ENCODE measurements at places on chromosomes 7 and 10.

- no peak for DNase-seq
These were observed 45.9 kb upstream of the AGMO start for GRCh38 chr7:15607529-15608210.

GRCh38 chr10:109769966-109770365 is 153.3 kb downstream of the XPNPEP1 start:
- no peak for DNase-seq

- DNase-seq, result no peak
These were observed 213.4 kb downstream of the PPP1R3A start for GRCh38 chr7:113705439-113705838.

- DNase-seq, result no peak
These were observed 294.7 kb downstream of the C7orf25 start for GRCh38 chr7:42617071-42617765.

DNA sequence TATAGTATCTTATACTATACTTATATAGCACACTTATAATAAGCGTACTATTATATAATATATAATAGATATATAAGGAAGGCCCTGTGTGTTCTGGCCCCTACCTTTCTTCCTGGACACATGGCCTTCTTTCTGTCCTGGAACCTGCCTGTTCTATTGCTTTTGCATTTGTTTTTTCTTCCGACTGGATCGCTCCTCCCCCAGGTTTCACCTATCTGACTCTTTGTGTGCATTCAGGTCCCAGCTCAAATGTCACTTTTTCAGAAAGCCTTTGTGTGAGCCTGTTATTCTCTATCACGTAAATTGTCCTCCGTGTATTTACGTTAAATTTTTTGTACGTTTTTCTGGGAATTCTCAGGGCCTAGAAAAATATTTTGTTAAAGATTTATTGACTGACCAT is 2.9 kb upstream of the TRIM8 start:
- DNase-seq, result no peak

GRCh38 chr7:55063633-55064032 is 44.8 kb downstream of the EGFR start:
- no peak for DNase-seq

DNA sequence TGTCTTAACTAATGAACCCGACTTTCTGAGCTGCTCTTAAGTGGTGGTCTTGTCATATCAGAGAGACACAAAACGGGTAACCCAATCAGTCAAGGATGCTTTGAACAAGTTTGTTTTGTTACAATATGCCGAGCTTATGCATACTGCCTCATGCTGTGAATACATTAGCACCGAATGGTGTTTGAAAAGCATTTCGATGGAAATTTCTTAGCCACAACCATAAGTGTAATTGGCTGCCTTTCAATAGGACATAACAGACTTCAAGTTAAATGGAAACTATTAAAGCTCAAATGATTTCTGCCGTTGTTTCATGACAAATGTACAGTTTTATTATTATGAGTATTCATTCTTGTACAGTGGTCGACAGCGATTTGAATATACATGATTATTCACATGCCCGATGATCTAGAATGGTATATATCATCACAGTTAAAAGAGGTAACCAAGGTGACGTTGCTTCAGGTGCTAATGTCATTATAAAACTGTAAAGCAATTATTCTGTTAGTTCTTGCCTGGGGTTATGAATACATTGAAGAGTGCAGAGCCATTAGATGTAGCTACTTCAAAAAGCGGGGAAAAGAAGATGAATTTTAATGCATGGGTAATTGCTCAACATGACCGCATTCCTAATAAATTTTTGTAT is 118.8 kb downstream of the EBF3 start:
- no peak for DNase-seq

- DNase-seq, result no peak
These were observed 31.6 kb downstream of the PPIF start for GRCh38 chr10:79378647-79379511.

GRCh38 chr7:95205665-95206225 is 118.6 kb downstream of the PON1 start:
- DNase-seq, result no peak

- no peak for DNase-seq
These were observed 754 bp downstream of the SEMA3D start for GRCh38 chr7:85186083-85186520.

DNA sequence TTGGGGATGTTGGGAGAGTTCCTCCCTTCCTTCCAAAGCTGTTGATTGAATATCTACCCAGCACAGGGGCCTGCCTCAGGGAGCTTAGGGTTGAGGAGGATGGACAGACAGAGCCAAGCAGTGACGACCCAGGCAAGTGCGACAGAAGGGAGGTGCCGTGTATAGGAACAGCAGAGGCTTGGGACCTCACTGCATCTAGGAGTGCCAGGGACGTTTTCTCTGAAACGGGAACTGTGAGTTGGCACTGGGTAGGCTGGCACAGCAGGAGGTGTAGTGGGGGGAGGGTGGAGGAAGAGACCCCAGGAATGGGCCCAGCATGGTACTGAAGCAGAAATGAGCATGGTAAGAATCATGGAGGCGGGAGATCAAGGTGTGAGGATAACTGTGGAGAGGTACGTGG is 55.3 kb upstream of the MGMT start:
- DNase-seq, result no peak

- DNase-seq, result no peak
These were observed 36.8 kb downstream of the CHST3 start for GRCh38 chr10:72001033-72001395.

DNA sequence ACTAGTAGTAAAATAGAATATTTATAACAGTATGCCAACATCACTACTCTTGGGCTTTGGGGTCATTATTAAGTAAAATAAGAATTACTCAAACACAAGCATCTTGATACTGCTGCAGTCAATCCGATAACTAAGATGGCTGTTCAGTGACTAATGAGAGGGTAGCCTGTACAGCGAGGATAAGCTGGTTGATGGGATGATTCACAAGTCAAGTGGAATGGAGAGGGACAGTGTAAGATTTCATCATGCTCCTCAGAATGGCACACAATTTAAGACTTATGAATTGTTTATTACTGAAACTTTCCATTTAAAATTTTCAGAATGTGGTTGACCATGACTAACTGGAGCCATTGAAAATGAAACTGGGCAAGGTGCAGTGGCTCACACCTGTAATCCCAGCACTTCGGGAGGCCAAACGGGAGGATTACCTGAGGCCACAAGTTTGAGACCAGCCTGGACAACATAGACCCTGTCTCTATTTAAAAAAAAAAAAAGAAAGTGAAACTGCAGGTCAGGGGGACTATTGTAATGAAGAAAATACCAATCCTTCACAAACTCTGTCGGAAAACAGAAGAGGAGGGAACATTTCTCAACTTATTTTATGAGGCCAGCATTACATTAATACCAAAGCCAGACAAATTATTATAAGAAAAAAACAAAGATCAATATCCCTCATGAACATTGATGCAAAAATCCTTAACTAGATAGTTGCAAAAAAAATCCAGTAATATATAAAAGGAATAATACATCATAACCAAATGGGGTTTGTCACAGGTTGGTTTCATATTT is 11.2 kb downstream of the AVL9 start:
- DNase-seq, result no peak

- no peak for DNase-seq
These were observed 171.9 kb downstream of the ARID5B start for GRCh38 chr10:62073429-62073828.

DNA sequence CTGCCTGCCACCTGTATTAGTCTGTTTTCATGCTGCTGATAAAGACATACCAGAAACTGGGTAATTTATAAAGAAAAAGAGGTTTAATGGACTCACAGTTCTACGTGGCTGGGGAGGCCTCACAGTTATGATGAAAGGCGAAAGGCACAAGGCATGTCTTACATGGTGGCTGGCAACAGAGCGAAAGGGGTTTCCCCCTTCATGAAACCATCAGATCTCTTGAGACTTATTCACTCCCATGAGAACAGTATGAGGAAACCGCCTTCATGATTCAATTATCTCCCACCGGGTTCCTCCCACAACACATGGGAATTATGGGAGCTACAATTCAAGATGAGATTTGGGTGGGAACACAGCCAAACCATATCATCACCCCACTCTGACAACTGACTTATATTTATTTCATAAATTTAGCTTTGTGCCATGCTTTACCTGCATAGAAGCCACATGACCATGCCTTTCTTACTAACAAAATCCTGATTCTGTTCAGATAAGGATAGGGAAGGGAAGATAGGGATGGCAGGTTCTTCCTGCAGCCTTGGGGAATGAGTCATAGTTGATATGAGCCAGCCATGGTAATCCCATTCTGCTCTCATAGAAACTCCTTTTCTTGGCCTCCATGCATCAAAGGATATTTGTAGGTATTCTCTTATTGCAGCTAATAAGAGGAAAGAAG is 191.3 kb upstream of the AGK start:
- no peak for DNase-seq

GRCh38 chr10:113128450-113129070 is 178.5 kb downstream of the TCF7L2 start:
- DNase-seq, result no peak

GRCh38 chr7:2172311-2173188 is 60.2 kb downstream of the MAD1L1 start:
- DNase-seq, result no peak

DNA sequence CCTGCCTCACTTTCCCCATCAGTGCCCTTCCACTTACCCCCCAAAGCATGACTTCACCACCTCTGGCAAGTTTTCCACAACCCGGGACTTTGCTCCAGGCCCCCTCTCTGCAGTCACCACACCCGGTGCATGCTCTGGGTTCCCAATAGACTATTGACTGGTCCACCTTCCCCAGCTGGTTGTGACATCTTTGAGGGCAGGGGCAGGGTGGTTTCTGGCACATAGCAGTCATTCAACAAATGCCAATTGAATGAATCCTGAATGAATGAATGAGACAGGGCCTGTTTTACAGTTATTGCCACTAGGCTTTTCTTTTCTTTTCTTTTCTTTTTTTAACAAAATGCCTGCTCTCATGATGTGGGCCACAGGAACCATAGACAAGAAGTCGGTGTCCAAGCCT is 28.8 kb upstream of the DOCK1 start:
- no peak for DNase-seq

DNA sequence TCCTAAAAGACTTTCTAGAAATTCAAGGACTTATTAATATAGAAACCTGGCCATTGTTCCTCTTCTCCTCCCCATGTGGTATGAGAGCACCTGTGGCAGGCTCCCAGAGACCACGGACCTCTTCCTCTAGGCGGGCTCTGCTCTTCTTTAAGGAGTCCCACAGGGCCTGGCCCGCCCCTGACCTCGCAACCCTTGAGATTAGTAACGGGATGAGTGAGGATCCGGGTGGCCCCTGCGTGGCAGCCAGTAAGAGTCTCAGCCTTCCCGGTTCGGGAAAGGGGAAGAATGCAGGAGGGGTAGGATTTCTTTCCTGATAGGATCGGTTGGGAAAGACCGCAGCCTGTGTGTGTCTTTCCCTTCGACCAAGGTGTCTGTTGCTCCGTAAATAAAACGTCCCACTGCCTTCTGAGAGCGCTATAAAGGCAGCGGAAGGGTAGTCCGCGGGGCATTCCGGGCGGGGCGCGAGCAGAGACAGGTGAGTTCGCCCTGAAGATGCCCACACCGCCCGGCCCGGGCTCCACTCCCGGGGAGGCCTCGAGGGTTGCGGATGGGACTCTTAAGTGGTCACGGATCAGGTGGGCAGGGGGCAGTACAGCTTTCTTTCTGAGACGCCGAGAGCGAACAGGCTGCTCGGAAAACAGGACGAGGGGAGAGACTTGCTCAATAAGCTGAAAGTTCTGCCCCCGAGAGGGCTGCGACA is at the start of gene SLC26A4:
SLC26A4 (plus strand) TSS at position 448 of the 700 bp plus-strand sequence. CDS start 814 bp downstream, outside the sequence.
- DNase-seq, result no peak

GRCh38 chr10:77285529-77286182 is 352.0 kb downstream of the KCNMA1 start:
- no peak for DNase-seq

DNA sequence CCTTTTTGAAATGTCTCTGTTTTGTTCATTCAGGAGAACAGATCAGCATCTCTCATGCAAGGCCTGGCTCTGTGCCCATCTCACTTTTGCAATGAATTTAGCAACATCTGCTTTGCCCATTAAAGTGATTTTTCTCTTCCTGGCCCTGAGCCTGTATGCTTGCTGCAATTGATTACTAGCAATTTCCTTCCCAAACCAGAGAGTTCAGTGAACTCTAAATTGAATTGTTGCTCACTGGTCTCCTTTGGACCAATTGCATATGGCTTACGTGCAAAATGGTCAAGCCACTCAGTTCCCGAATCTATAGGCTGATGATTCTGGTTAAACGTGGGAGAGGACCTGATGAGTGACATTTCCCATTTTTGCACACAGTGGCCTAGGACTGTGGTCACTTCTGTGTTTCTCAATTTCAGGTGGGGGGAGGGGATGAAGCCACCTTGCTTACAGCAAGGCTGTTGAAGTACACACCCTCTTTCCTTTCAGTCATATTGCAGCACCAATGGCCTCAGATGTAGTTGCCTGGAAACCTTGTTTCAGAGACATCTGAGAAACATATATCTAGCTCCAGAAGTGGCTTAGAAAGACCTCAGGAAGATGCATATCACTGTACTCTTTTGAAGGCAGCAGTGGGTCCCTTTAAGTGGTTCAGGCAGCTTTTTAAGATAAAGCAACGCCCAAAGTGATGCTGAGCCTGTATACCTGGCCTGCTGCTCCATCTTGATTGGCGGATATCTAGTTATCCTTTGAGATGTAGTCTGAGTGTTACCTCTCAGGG is 201.4 kb downstream of the PTEN start:
- DNase-seq, result no peak

DNA sequence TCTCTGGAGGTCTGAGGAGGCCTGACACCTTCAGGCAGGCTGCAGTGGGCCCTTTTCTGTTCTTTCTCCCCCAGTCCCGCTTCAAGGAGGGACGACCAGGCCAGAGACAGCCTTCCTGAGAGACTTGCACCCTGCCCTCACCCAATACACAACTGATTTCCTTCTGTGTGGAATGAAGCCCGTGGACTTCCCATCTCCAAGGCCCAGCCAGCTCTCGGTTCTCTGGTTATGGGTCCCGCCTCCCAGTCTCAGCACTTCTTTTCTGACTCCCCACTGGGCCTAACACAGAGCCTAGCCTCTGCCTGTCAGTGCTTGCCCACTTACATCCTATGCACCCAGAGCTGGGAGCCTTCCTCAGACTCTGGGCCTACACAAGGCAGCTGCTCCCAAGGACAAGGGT is 24.1 kb upstream of the ADCYAP1R1 start:
- no peak for DNase-seq

GRCh38 chr7:51226063-51226755 is 90.4 kb downstream of the COBL start:
- DNase-seq, result no peak

DNA sequence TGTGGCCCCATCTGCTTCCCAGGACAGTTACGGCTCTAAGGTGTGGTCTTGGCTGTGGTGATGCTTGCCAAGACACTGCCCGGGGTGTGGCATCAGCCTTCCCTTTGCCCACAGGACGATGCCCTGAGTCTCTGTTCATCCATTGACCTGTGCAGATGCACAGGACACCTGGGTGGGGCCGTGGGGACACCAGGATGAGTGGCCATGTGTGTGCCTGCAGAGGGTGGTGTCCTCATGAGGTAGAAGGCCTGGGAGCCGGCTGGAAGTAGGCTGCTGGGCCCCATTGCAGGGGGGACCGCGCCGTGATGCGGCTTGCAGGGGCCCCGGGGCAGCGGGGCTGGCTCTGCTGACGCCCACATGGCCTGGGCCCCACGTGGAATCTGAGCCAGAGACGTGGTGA is 22.4 kb upstream of the PWWP2B start:
- no peak for DNase-seq
